ENCODE measurements at places on chromosomes 2 and 18. TPM values are rescaled to one million over a fixed set of nuclear protein-coding genes. Genes with fewer than 3 reads are reported as not detected.

DNA sequence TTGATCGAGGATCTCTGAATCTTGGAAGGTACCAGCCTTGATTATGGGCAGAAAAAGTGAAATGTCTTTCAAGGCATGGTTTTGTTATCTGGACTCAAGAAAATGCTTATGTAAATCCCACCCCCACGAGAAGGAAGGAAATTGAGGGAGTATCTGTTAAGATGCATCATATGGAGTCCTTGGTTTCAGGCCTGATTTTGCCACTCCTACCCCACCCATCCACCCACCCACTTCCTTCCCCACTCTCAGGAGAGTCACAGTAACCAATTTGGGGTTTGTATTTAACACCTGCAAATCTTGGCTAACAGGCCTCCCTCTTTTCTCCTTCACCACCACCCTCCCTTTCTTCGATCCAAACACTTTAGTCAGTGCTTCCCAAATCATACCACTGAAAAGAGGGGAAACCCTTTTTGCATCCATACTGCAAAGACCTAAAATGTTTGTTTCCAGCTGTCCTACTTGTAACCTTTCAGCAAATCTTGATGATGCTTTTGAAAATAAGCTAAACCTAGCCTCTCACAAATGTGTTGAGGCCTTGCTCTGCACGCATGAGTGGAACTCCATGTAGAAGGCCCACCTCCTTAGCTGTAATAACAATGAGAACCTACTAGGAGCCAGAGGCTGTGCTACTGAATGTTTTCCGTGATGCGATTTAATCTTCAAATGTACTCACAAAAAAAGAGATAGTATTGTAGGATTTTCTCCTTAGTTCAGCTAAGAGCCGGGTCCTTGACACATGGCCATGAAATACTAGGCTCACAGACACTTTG lies 34.8 kb downstream of the POU3F3 start:
- no peaks in the 10 kb centered on the region for H3K27me3 ChIP-seq
- no peak for DNase-seq
- H3K27ac ChIP-seq = peak overlapping the region; percentile 78
- no peak overlapping the region for H3K4me3 ChIP-seq
- H3K4me1 ChIP-seq = no peaks in the 10 kb centered on the region

- no peaks in the 10 kb centered on the region for H3K27me3 ChIP-seq
- no peaks in the 10 kb centered on the region for H3K4me1 ChIP-seq
- no peak for DNase-seq
These were observed 164.4 kb downstream of the ETAA1 start for GRCh38 chr2:67561457-67561965.

DNA sequence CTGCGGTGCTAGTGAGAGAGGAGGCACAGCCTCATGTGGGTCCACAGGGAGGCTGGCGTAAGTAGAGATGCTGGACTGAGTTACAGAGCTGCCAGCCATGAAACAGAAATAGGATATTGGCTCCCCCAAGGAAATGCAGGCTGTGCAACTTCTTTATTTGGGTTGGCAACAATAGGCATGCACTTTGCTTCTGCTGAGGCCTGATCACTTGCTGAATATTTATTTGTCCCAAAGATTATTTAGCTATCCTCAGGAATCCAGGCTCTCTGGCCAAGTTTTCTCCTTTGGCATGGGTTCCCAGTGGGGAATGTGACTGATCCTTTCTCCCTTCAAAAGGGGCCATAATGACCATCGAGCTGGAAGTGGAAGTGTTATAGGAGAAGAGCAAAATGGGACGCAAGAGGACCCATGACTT lies 60.0 kb downstream of the MAPK4 start:
- no peak for DNase-seq
- H3K36me3 ChIP-seq = no peaks in the 10 kb centered on the region
- H3K27me3 ChIP-seq = no peaks in the 10 kb centered on the region
- no peak overlapping the region for H3K27ac ChIP-seq
- no peak overlapping the region for H3K4me3 ChIP-seq
- no peaks in the 10 kb centered on the region for H3K4me1 ChIP-seq

DNA sequence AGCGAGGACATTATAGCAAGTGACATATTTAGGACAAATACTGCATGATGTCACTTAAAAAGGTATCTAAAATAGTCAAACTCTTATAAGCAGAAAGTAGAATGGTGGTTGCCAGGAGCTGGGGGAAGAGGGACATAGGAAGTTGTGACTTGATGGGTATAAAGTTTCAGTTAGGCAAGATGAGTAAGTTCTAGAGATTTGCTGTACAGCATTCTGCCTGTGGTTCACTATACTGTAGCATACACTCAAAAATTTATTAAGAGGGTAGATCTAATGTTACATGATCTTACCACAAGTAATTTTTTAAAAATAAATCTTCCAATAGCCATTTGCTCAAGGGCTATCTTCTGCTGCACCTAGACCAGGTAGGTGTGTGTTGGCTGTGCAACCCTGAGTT lies 78.1 kb upstream of the NPAS2 start:
- H3K27ac ChIP-seq = no peak overlapping the region
- no peaks in the 10 kb centered on the region for H3K27me3 ChIP-seq
- H3K36me3 ChIP-seq = no peaks in the 10 kb centered on the region
- DNase-seq = no peak

- H3K4me3 ChIP-seq = no peak overlapping the region
- no peak overlapping the region for H3K27ac ChIP-seq
- DNase-seq = no peak
- H3K4me1 ChIP-seq = no peaks in the 10 kb centered on the region
These were observed 45.7 kb upstream of the CUL3 start for GRCh38 chr2:224630659-224631550.

GRCh38 chr2:46461709-46462171 lies 17.6 kb upstream of the TMEM247 start:
- no peak overlapping the region for H3K4me3 ChIP-seq
- H3K27ac ChIP-seq = no peak overlapping the region
- H3K27me3 ChIP-seq = no peaks in the 10 kb centered on the region
- no peaks in the 10 kb centered on the region for H3K4me1 ChIP-seq
- no peaks in the 10 kb centered on the region for H3K36me3 ChIP-seq
- no peak for DNase-seq

- no peak overlapping the region for H3K4me3 ChIP-seq
- no peaks in the 10 kb centered on the region for H3K4me1 ChIP-seq
- H3K27ac ChIP-seq = no peak overlapping the region
- DNase-seq = no peak
- no peaks in the 10 kb centered on the region for H3K27me3 ChIP-seq
- no peaks in the 10 kb centered on the region for H3K36me3 ChIP-seq
These were observed 143.7 kb downstream of the TPO start for GRCh38 chr2:1556776-1557466.

DNA sequence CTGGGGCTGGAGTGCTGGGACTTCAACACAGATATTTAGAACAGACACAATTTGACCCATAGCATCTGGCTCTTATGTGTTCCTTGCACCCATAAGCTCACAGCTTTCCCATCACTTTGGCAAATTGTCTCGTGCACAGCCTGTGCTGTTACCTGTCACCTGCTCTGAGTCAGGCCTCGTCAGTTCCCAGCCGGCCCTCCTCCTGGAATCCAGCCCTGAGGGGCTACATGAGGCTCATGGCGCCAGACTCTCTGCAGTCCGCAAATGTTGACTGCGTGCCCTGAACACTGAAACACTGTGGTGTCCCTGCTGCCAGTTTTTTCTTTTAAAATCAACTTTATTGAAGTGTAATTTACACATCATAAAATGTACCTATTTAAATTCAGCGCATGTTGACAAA lies 65.4 kb upstream of the BZW1 start:
- no peaks in the 10 kb centered on the region for H3K36me3 ChIP-seq
- DNase-seq = no peak
- no peak overlapping the region for H3K27ac ChIP-seq

- H3K27ac ChIP-seq = no peak overlapping the region
- H3K4me1 ChIP-seq = no peaks in the 10 kb centered on the region
- no peaks in the 10 kb centered on the region for H3K27me3 ChIP-seq
- H3K4me3 ChIP-seq = no peak overlapping the region
- no peak for DNase-seq
- no peaks in the 10 kb centered on the region for H3K36me3 ChIP-seq
These were observed 441.8 kb downstream of the NYAP2 start for GRCh38 chr2:225841314-225841713.

DNA sequence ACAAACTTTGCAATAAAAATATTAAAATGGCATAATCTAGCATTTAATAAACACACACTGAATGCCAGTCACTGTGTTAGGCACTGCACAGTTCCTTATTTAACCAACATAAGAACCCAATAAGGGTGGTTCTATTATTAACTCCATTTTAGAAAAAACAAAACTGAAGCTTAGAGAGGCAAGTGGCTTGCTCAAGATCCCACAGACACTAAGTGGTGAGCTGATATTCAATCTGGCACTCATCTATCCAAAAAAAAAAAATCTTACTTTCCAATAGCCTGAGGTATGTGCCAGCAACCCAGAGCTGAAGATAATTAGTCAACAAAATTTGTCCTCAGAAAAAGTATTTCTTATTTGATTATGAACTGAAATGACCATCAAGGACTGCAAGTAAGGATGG lies 799 bp downstream of the CYTIP start:
- H3K4me3 ChIP-seq = peak overlapping the region; percentile 21
- H3K4me1 ChIP-seq = no peaks in the 10 kb centered on the region
- peak overlapping the region; percentile 63 for H3K27ac ChIP-seq
- no peak for DNase-seq

DNA sequence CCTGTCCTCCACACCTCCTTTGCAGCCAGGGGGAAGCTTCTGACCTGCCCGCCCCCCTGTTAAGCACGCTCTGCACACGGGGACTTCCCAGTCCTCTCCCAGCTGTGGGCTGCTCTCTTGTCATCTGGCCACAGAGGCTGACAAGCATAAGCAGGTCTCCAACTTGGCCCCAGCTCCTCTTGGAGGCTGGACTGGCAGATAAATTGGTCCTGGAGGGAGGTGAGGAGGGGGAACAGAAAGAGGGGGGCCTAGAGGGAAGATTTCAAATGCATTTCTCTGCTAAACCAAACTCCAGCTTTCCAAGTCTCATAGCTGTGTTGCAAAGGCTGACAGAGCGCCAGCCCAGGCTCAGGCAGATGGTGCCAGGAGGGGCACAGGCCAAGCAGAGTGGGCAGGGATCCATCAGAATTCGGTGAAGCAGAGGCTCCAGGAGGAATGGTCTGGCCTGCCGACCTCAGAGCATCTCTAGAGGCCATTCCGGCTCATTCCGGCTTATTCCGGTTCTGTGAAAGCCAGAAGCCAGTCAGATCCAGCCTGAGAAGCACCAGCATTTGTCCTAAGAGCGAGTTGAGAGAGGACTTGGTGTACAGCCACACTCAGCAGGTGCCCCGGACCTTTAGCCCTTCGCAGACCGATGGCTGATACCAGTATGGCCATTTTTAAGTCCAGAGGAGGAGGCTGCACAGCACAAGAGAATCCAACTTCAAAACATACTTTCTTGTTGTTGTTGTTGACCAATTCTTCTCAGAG lies 508.9 kb upstream of the MYT1L start:
- H3K4me3 ChIP-seq = no peak overlapping the region
- DNase-seq = peak; percentile 1
- no peak overlapping the region for H3K27ac ChIP-seq
- no peaks in the 10 kb centered on the region for H3K36me3 ChIP-seq
- no peaks in the 10 kb centered on the region for H3K27me3 ChIP-seq
- H3K4me1 ChIP-seq = no peaks in the 10 kb centered on the region

The CD226 gene
- total RNA-seq = 1.0 TPM
